ENCODE measurements at places on chromosomes 2 and 18.

GRCh38 chr2:215772003-215772402 is 241.3 kb downstream of the MREG start:
- no peak for DNase-seq

GRCh38 chr2:44325897-44326296 is 35.4 kb downstream of the PREPL start:
- DNase-seq, result no peak

- no peak for DNase-seq
Observed at GRCh38 chr2:231711677-231712450, 3.5 kb downstream of the PTMA start.

GRCh38 chr2:231183851-231184250 is 14.6 kb upstream of the ARMC9 start:
- DNase-seq, result no peak

- DNase-seq, result no peak
Observed at GRCh38 chr2:216405588-216405987, 6.7 kb upstream of the SMARCAL1 start.

DNA sequence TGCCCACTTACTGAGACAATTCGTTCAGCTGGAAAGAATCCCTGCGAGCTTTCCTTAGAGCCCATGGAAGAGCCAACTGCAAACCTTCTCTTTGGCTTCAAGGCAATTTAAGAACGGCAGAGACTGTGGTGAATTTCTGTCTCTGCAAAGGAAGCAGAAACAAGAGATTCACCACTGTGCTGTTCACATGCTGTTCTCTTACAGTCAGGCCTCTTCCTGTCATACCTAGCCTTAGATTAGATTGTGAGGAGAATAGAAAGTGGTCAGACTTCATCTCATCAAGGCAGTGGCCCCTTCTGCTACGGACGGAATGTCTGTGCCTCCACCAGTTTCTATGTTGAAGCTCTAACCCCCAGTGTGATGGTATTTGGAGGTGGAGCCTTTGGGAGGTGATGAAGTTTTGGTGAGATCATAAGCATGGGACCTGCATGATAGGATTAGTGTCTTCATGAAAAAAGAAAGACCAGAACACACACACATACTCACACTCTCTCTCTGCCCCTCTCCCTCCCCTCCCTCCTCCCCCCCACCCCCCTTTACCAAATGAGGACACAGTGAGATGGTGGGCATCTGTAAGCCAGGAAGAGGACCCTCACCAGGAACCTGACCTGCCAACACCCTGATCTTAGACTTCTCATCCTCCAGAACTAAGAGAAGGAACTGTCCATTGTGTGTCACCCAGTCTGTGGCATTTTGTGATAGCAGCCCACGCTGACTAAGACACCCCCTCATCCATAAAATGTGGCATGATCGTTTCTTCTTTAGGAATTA is 45.6 kb upstream of the NRP2 start:
- DNase-seq, result no peak

GRCh38 chr18:3713166-3713565 is 263.2 kb downstream of the TGIF1 start:
- no peak for DNase-seq

DNA sequence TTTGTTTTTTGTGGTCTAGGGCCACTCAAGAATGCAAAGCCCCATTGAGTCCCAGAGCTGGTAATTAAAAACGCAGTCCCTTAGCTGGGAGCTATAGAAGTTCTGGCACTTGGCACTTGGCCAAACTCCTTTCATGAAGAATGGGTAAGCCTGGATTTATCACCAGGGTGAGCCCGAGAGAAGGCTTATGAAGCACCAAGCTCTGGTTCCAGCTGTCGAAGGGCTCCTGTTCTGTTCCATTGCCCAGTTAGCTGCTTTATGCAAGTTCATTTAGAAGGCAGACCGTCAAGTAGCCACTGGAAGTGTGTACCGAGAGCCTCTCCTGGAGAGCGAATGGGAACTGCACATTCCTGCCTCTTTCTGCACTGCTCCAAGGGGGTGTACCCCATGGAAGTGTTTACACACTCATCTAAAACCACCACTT is 14.2 kb downstream of the ECEL1 start:
- no peak for DNase-seq

- DNase-seq, result no peak
Observed at GRCh38 chr2:234300932-234301823, 195.7 kb downstream of the ARL4C start.
